ENCODE measurements at places on chromosomes 13 and 19. TPM values are rescaled to one million over a fixed set of nuclear protein-coding genes. Genes with fewer than 3 reads are reported as not detected.

- H3K4me3 ChIP-seq = no peak overlapping the region
- H3K36me3 ChIP-seq = peaks cover 5% of the 10 kb centered on the region
- no peaks in the 10 kb centered on the region for H3K27me3 ChIP-seq
- no peak overlapping the region for H3K27ac ChIP-seq
- H3K4me1 ChIP-seq = no peaks in the 10 kb centered on the region
Measured at GRCh38 chr19:40231544-40232424, 5.3 kb upstream of the CCNP start.

MBD3L3 gene
- not detected for total RNA-seq

- no peak overlapping the region for H3K27ac ChIP-seq
- DNase-seq = no peak
- H3K27me3 ChIP-seq = no peaks in the 10 kb centered on the region
- H3K4me1 ChIP-seq = no peaks in the 10 kb centered on the region
- no peak overlapping the region for H3K4me3 ChIP-seq
- H3K36me3 ChIP-seq = no peaks in the 10 kb centered on the region
Measured at GRCh38 chr13:60118696-60119400, 44.9 kb downstream of the DIAPH3 start.

SERPINE3 gene
- not detected for total RNA-seq

DNA sequence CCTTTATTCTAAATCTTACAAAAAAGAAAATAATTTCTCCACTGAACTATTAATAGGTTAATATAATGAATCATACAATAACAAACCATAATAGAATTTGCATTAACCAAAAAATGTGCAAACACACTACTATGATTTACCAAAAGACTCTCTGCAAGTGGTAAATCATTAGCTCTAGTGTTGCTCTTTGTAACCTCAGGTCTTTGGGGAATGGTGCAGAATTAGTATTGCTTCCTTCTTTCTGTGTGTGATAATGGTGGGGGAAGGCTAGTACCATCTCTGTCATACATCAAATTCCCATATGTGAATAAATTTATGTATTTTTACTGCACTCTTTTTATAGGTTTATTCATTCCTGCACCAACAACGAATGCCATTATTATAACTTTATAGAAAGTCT lies 105.1 kb downstream of the COG6 start:
- H3K4me1 ChIP-seq = no peaks in the 10 kb centered on the region
- DNase-seq = no peak
- no peak overlapping the region for H3K27ac ChIP-seq

GRCh38 chr19:1411255-1412191 lies 4.1 kb downstream of the DAZAP1 start:
- no peak for DNase-seq
- no peak overlapping the region for H3K4me3 ChIP-seq
- peaks cover 54% of the 10 kb centered on the region for H3K4me1 ChIP-seq
- no peaks in the 10 kb centered on the region for H3K36me3 ChIP-seq
- no peaks in the 10 kb centered on the region for H3K27me3 ChIP-seq
- H3K27ac ChIP-seq = peak overlapping the region; percentile 96

DNA sequence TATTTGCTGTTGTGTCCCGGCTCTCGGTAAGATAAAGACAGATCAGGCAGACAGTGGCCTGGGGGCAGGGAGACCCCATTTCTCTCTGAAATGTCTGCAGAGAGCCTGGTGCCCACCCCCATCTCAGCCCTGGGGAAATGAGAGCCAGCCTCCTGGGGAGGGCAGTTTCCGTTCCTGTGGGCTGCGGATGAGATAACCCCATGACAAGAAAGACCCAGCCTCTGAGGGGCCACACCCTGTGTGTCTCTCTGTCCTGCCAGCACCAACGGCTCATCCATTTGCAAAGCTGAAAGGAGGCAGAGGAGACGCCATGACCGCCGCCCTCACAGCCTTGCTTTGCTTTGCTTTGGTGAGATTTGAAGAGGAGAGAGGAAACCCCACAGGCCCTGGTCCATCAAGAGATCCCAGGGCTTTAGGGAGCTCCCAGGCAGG lies 28.1 kb upstream of the KIR3DL3 start:
- H3K36me3 ChIP-seq = no peaks in the 10 kb centered on the region
- H3K4me1 ChIP-seq = no peaks in the 10 kb centered on the region
- no peak overlapping the region for H3K4me3 ChIP-seq
- H3K27ac ChIP-seq = no peak overlapping the region
- no peak for DNase-seq
- no peaks in the 10 kb centered on the region for H3K27me3 ChIP-seq

DNA sequence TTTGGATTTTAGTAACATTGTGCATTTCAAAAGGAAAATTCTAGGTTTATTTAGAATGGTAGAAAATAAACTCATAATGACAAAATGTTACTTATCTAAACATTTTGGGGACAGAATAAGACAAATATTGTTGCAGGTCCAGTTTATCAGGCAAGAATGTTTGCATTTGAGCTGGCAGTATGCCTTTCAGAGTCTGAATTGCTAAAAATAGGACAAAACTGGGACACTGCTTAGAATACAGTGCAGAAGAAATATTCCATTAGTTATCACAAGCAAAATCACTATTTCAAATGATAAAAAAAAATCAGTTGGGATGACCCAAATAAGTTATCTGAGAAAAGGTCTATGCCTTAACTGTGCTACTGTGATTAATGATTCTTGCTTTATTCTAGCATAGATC lies 870.3 kb upstream of the MIR17HG start:
- no peaks in the 10 kb centered on the region for H3K4me1 ChIP-seq
- DNase-seq = no peak
- H3K27ac ChIP-seq = no peak overlapping the region
- H3K36me3 ChIP-seq = no peaks in the 10 kb centered on the region
- no peaks in the 10 kb centered on the region for H3K27me3 ChIP-seq

RFPL4AL1 gene
- total RNA-seq = not detected

DNA sequence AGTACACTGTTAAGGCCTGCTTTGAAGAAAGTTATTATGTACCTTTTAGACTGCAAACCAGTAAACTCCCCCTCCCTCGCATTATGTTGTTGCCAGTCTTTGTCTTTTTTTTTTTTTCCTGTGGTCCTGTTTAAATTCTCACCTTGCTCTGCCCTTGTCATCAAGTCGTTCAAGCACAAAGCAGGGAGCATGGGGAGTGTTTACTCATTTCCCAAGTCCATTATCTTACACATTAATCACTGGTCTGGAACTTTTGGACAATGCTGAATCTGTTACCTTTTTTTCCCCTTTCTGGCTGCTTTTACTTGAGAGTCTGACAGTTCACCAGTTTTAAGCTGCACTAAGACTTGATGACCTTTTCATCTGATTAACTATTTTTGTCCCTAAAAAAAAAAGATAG lies 108.2 kb downstream of the DACH1 start:
- no peaks in the 10 kb centered on the region for H3K4me1 ChIP-seq
- H3K4me3 ChIP-seq = no peak overlapping the region
- H3K36me3 ChIP-seq = no peaks in the 10 kb centered on the region
- no peaks in the 10 kb centered on the region for H3K27me3 ChIP-seq

SHC2 gene
- 52.2 TPM for total RNA-seq

- peaks cover 4% of the 10 kb centered on the region for H3K4me1 ChIP-seq
- H3K27me3 ChIP-seq = no peaks in the 10 kb centered on the region
- DNase-seq = no peak
- H3K4me3 ChIP-seq = no peak overlapping the region
- peaks cover 7% of the 10 kb centered on the region for H3K36me3 ChIP-seq
Measured at GRCh38 chr19:38284422-38284821, 19.6 kb upstream of the C19orf33 start.

GRCh38 chr19:1324806-1325567 lies 39.3 kb downstream of the EFNA2 start:
- no peak overlapping the region for H3K27ac ChIP-seq
- no peaks in the 10 kb centered on the region for H3K36me3 ChIP-seq
- no peaks in the 10 kb centered on the region for H3K4me1 ChIP-seq
- DNase-seq = no peak
- peak overlapping the region; percentile 22 for H3K4me3 ChIP-seq

GRCh38 chr13:39820606-39821005 lies 165.1 kb downstream of the COG6 start:
- no peak overlapping the region for H3K4me3 ChIP-seq
- no peaks in the 10 kb centered on the region for H3K27me3 ChIP-seq
- no peak for DNase-seq
- no peaks in the 10 kb centered on the region for H3K4me1 ChIP-seq

DNA sequence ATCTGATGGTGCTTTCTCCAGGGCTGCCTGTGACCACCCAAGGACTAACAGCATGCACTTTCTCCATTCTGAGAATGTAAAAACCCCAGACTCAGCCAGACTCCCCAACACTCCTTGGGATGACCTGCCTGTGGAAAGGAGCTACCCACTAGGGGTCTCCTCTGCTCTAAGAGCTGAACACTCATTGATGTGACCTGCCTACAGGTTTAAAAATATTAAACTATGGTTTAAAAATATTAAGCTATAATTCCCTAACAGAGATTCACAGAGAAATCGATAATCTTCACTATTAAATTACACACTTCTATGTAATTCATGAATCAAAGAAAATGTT lies 696.2 kb upstream of the SLITRK5 start:
- DNase-seq = no peak
- H3K4me3 ChIP-seq = no peak overlapping the region
- H3K36me3 ChIP-seq = no peaks in the 10 kb centered on the region
- H3K27me3 ChIP-seq = no peaks in the 10 kb centered on the region
- H3K27ac ChIP-seq = no peak overlapping the region
- H3K4me1 ChIP-seq = no peaks in the 10 kb centered on the region

- no peak overlapping the region for H3K4me3 ChIP-seq
- H3K27ac ChIP-seq = no peak overlapping the region
- no peaks in the 10 kb centered on the region for H3K4me1 ChIP-seq
- H3K36me3 ChIP-seq = no peaks in the 10 kb centered on the region
Measured at GRCh38 chr13:59437544-59438301, 726.0 kb downstream of the DIAPH3 start.

KLK4 gene
- total RNA-seq = 188 TPM

ZNF99 gene
- 1.2 TPM for total RNA-seq

DNA sequence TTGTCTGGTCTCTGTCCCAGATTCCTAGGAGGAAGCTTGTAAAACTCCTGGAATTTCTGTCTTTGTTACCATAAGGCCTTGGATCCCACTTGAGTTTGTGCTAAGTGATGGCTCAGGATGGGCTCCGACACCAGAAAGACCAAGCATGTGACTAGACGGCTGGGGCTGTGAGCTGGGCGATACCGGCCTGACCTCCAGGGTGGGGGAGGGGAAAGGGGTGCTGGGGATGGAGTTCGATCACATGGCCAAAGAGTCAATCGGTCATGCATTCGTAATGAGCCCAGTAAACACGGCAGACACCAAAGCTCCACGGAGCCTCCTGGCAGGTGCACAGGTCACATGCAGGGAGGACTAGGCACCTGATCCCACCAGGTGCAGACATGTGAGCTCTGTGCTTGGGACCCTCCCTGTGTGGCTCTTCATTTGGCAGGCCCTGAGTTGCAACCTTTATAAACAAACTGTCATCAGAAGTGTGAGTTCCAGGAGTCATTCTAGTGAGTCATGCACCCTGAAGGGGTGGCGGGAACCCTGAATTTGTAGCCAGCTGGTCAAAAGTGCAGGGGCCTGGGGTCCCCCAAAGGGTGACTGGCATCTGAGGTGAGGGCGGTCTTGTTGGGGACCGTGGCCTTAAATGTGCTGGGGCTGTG lies 27.1 kb downstream of the ELAVL1 start:
- H3K27ac ChIP-seq = no peak overlapping the region
- DNase-seq = no peak
- H3K36me3 ChIP-seq = peaks cover 12% of the 10 kb centered on the region
- no peak overlapping the region for H3K4me3 ChIP-seq

- no peaks in the 10 kb centered on the region for H3K27me3 ChIP-seq
- no peaks in the 10 kb centered on the region for H3K4me1 ChIP-seq
- no peaks in the 10 kb centered on the region for H3K36me3 ChIP-seq
- no peak overlapping the region for H3K4me3 ChIP-seq
- H3K27ac ChIP-seq = no peak overlapping the region
- DNase-seq = no peak
Measured at GRCh38 chr13:106874323-106874722, 306.4 kb upstream of the ARGLU1 start.

GRCh38 chr19:16676101-16676798 lies 15.3 kb downstream of the TMEM38A start:
- H3K27me3 ChIP-seq = no peaks in the 10 kb centered on the region
- DNase-seq = no peak
- H3K4me3 ChIP-seq = no peak overlapping the region
- H3K36me3 ChIP-seq = peaks cover 9% of the 10 kb centered on the region

GRCh38 chr13:84702174-84702573 lies 819.9 kb upstream of the SLITRK1 start:
- no peak overlapping the region for H3K27ac ChIP-seq
- H3K4me3 ChIP-seq = no peak overlapping the region
- H3K27me3 ChIP-seq = no peaks in the 10 kb centered on the region
- no peaks in the 10 kb centered on the region for H3K36me3 ChIP-seq
- no peaks in the 10 kb centered on the region for H3K4me1 ChIP-seq

GRCh38 chr19:35846038-35846668 lies 6.2 kb downstream of the NPHS1 start:
- H3K27me3 ChIP-seq = peaks cover 20% of the 10 kb centered on the region
- DNase-seq = no peak
- no peak overlapping the region for H3K4me3 ChIP-seq
- no peak overlapping the region for H3K27ac ChIP-seq
- H3K4me1 ChIP-seq = peaks cover 3% of the 10 kb centered on the region

DNA sequence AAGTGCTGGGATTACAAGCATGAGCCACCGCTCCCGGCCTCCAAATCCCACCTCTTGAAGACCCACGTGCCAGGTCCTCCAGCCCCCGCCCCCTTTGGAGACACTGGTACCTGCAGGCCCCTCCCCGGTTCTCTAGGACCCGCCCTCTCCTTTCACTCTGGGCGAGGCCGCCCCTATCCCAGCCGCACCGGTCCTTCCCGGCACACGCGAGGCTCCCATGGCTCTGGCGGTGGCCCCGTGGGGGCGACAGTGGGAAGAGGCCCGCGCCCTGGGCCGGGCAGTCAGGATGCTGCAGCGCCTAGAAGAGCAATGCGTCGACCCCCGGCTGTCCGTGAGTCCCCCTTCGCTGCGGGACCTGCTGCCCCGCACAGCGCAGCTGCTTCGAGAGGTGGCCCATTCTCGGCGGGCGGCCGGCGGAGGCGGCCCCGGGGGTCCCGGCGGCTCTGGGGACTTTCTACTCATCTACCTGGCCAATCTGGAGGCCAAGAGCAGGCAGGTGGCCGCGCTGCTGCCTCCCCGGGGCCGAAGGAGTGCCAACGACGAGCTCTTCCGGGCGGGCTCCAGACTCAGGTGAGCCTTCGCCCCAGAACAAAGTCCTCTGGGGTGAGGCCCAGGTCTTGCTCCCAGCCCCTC lies at the start of gene CBLC:
CBLC (plus strand) TSS at position 176 of the 633 bp plus-strand sequence; CDS start at position 218, 42 bp downstream.
- H3K4me3 ChIP-seq = peak within 1 kb of the TSS; percentile 42
- no peaks in the 10 kb centered on the region for H3K27me3 ChIP-seq
- H3K4me1 ChIP-seq = peaks cover 2% of the 10 kb centered on the region
- peak within 1 kb of the TSS; percentile 90 for H3K27ac ChIP-seq
- DNase-seq = peak; percentile 88
